ENCODE measurements at places on chromosomes 3 and 15. TPM values are rescaled to one million over a fixed set of nuclear protein-coding genes. Genes with fewer than 3 reads are reported as not detected.

KBTBD13 gene
- not detected for total RNA-seq

DAZL gene
- total RNA-seq = not detected

MAN2A2 gene
- total RNA-seq = 95.4 TPM

TGFBR2 gene
- 144 TPM for total RNA-seq

CCDC14 gene
- 34.8 TPM for total RNA-seq

ACKR4 gene
- 4.2 TPM for total RNA-seq

ROPN1B gene
- not detected for total RNA-seq

SLC2A2 gene
- 22.4 TPM for total RNA-seq

APH1B gene
- total RNA-seq = 28.1 TPM

RLBP1 gene
- not detected for total RNA-seq

HTD2 gene
- 10.6 TPM for total RNA-seq

LSMEM2 gene
- 0.95 TPM for total RNA-seq

TMED3 gene
- 67.7 TPM for total RNA-seq

NKIRAS1 gene
- 11.0 TPM for total RNA-seq

DNA sequence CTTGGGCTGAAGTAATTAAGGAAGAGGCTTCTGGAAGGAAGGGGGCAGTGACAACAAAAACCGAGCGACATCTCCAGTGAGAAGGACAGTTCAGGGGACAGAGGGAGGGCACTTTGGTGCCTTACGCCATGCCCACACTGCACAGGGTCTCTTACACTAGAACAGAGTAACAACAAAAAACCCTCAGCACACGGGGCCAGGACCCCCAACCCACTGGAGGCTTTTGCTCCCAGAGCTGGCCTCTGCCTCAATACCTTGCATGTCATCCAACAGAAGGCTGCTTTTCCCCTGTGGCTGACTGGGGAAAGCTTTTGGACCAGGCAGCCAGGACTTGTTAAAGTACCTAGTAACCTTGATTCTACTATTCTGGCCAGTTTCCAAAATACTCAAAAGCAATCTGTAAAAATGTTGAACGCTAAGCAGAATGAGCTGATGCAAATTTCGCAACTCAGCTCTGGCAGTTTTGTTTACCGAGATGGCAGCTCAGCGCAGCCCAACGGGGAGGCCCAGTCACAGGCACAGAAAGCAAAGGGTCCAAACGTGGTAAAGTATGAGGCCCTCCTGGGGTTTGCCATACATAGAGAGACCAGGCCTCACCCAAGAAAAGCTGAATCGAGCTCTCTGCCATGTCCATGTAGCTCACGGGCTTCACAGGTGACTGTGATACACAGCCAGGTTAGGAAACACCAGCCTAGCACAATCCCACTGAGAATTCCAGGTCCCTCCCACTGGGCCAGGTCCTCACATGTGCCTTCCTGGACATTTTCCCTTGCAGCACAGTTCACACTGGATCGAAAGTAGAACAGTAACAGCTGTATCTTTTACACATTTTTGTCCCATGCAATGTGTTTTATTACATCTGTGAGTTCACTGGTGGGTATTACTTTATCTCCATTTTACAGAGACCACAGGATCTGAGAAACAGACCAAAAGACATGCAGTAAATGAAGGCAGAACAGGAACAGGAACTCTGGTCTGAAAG lies 6.0 kb downstream of the CHCHD4 start:
- DNase-seq = no peak

DNA sequence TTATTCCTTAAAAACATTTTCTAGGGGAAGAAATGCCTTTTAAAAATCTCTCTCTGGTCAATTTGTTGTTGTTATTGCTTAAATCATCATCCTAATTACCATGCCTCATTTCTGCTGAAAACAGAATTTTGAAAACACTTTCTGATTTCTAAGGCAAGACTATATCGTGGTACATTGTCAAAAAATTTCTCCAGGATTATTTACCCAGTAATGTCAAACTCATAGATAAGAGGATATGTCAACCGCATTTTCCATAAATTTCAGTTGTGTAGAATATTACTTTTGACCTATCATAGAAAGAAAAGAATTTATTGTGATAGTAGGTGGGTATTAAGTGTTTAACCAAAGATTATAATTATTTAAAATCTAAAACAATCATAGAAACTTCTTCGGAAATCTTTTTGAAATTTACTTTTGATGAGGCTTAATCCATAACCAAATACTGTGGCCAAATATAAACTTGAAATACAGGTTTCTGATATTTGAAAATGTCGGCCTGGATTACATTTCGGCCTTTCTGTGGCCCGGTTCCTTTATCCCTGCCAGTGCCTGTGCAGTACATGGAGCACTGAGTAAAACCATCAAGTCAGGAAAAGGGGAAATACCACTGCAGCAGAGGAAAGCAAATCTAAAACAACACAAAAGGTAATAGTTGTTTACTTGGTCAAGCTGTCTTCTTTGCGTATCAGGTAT lies 173.4 kb downstream of the MYRIP start:
- DNase-seq = no peak

- DNase-seq = peak; percentile 16
These were observed 240.8 kb downstream of the NR1D2 start for GRCh38 chr3:24185738-24186384.

DNA sequence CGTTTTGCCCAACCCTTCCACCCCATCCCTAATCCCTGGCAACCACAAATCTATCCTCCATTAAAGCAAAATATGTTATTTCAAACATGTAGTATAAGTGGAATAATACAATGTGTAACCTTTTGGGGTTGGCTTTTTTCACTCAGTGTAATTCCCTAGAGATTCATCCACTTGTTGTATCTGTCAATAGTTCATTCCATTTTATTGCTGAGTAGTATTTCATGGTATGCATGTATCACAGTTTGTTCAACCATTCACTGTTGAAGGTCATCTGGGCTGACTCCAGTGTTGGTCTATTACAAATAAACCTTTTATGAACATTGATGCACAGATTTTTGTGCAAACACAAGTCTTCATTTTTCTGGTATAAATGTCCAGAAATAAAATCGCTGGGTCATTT lies 38.8 kb downstream of the BSN start:
- no peak for DNase-seq

DNA sequence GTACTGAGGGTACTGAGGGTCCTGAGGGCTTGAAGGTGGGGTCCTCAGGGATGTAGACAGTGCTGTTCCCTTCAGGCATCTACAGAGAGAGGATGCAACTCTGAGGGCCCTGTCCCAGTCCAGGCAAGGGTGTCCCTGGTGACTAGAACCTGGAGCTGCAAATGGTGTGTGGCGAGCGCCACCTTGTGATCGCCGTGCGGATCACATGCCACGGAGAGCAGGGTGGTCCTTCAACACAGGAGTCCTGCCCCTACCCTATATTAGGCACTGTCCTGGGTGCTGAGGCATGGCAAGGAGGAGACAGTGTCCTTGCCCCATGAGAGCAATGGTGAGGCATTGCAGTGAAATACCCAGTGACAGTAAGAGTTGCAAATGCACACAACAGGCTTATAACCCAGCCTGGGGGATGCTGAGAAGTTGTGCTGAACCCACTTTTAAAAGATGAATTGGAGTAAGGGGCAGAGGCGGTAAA lies 23.6 kb downstream of the RHCG start:
- peak; percentile 37 for DNase-seq

DNA sequence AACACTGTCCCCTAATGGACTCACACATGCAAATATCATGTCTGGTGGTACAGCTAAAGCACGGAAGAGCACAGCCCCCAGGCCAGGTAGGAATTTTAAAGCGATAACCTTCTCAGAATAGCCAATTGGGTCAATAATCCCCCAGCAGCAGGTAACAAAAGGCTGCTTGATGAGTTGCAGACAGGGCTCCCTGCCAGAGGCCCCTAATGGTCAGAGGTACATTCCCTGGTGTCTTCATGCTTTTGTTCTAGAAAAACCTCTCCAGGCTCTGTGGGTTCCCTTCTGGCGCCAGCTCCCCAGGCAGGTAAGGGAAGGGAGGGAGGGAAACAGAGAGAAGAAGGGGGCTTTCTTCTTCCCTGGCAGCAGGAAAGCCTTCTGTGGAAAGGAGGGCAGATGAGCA lies 43.4 kb upstream of the PRTG start:
- no peak for DNase-seq

GRCh38 chr15:54571576-54571975 lies 593.3 kb downstream of the UNC13C start:
- no peak for DNase-seq

DNA sequence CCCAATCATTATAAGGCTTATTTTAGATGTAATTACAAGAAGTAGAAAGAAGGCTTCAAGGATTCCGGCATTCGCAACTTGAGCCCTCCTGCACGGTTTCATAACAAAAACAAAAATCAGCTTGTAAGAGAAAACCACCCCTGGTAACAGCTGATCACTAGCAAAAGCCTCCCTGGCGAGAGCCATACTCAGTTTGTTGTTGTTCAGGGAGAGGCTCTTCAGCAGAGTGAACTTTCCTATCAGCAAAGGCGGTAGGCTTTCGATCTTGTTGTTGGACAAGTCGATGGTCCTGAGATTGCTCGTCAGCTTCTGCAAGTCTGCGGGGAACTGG lies 710 bp downstream of the LRRC57 start:
- DNase-seq = no peak

GRCh38 chr3:16455001-16455400 lies 58.5 kb downstream of the RFTN1 start:
- no peak for DNase-seq

GRCh38 chr15:97567411-97567810 lies 393.1 kb upstream of the ARRDC4 start:
- no peak for DNase-seq

GRCh38 chr3:4985330-4986174 lies 6.3 kb downstream of the BHLHE40 start:
- DNase-seq = no peak

- DNase-seq = no peak
These were observed 272.3 kb downstream of the ARRDC4 start for GRCh38 chr15:98232761-98233160.

GRCh38 chr3:173467501-173467900 lies 70.0 kb downstream of the NLGN1 start:
- DNase-seq = no peak

GRCh38 chr3:24156466-24156865 lies 211.4 kb downstream of the NR1D2 start:
- no peak for DNase-seq

GRCh38 chr3:5314897-5315296 lies 127.4 kb downstream of the EDEM1 start:
- no peak for DNase-seq

GRCh38 chr3:153679714-153680113 lies 441.5 kb upstream of the ARHGEF26 start:
- DNase-seq = no peak

GRCh38 chr15:42171122-42171521 lies 14.7 kb upstream of the PLA2G4F start:
- no peak for DNase-seq

- DNase-seq = peak; percentile 87
These were observed 22.0 kb downstream of the GASK1A start for GRCh38 chr3:43001094-43001553.

- DNase-seq = no peak
These were observed 283.1 kb upstream of the RASGRP1 start for GRCh38 chr15:38847666-38848065.

DNA sequence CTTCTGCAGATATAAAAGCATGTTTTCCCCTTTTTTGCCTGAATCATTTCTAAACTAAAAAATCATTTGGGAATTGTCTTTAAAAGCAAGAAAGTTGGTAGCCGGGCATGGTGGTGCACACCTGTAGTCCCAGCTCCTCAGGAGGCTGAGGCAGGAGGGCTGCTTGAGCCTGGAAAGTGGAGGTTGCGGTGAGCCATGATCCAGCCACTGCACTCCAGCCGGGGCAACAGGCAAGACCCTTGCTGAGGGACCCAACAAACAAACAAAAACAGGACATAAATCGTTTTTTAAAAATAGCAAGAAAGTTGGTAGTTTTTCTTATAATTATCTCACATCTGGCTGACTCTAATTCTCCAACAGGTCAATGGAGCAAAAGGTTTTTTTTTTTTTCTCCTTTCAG lies 2.5 kb downstream of the HIGD1A start:
- no peak for DNase-seq
